ENCODE measurements at places on chromosomes 1 and 21.

GRCh38 chr1:19370453-19371170 lies 58.5 kb downstream of the SLC66A1 start:
- DNase-seq, result no peak

- DNase-seq, result no peak
These were observed 156.3 kb downstream of the DHRS3 start for GRCh38 chr1:12461754-12462153.

GRCh38 chr1:5826601-5827000 lies 165.6 kb downstream of the NPHP4 start:
- DNase-seq, result no peak

DNA sequence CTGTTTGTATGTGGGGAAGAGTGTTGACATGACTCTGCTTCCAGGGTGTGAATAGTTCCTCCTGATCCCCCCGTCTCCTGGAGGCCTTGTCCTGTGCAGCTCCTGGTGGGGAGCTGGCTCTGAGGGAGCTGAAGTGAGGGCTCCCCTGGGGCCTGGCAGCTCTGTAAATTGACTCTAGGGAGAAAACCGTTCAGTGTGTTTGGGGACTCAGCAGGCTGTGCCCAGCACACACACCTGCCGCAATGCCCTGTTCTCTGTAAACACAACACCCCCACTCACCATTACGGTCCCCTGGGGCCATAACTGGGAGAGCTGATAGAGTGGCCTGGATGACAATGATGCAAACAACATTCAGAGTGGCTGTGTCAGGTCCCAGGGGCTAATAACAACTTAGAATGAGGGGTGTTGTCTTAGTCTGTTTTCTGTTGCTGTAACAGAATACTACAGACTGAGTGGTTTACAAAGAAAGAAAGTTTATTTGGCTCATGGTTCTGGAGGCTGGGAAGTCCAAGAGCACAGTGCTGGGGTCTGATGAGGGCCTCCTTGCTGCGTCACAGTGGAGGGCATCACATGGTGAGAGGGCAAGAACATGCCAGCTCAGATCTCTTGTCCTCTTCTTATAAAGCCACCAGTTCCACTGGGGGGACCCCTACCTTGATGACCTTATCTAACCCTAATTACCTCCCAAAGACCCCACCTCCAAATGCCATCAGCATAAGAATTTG lies 15.3 kb downstream of the ADORA1 start:
- DNase-seq, result no peak

DNA sequence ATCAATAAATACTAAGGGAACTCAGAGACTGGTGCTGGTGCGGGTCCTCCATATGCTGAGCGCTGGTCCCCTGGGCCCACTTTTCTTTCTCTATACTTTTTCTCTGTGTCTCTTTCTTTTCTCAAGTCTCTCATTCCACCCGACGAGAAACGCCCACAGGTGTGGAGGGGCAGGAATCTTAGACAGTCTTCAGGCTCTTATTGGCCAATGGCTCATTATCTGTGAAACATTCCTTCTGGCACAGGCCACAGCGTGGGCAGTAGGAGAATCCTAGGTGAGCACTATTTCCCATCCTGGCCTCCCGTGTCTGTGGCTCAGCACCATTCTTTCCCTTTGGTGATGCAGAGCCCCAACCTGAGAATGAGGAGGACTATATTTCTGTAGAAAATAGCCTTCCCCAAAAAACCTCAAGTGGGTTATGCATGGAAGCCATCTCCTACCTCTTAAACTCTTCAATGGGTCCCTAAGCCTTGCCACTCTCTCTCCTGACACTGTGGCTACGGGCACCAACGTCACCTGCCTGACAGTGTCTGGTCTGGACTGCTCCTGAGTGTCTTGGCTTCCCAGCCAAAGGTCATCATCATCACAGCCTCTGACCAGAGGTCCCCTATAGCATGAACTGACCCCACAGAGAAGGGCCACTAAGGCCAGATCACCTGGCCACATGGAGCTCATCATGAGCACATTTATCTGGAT lies 6.2 kb upstream of the SLAMF1 start:
- no peak for DNase-seq

All from central memory CD4-positive, alpha-beta T cell (primary cell).